ENCODE measurements at places on chromosomes 5 and 9. TPM values are rescaled to one million over a fixed set of nuclear protein-coding genes. Genes with fewer than 3 reads are reported as not detected.
A peak's percentile ranks its signal among the peaks of the same experiment; 100 is the strongest.

- peaks cover 3% of the 10 kb centered on the region for H3K27me3 ChIP-seq
- no peak overlapping the region for H3K4me3 ChIP-seq
- DNase-seq = no peak
- H3K4me1 ChIP-seq = peaks cover 22% of the 10 kb centered on the region
- no peak overlapping the region for H3K27ac ChIP-seq
Observed at GRCh38 chr5:54743581-54743980, 226.0 kb downstream of the SNX18 start.

GRCh38 chr9:113574441-113575262, 111.1 kb downstream of the RGS3 start:
- peak overlapping the region; percentile 70 for H3K4me3 ChIP-seq
- no peak for DNase-seq
- H3K27ac ChIP-seq = peak overlapping the region; percentile 54

DNA sequence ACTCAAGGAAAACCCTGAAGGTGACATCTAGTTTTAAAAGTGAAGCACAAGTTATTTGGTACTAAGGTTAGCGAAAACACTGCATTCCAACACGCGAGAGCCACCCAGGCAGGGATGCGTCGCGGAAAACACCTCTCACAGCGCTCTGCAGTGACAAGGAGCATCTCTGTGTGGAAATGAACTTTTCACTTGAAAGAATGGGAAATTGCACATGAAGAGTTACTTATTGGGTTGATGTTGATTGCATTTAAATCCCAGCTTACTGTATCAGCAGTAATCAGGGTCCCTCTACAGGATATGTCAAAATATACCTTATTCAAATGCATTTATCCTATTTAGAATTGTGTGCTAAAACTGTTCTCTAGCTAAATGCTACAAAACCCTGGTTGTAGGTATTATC, 144.4 kb downstream of the BNC2 start:
- no peak for DNase-seq
- no peak overlapping the region for H3K4me3 ChIP-seq

DNA sequence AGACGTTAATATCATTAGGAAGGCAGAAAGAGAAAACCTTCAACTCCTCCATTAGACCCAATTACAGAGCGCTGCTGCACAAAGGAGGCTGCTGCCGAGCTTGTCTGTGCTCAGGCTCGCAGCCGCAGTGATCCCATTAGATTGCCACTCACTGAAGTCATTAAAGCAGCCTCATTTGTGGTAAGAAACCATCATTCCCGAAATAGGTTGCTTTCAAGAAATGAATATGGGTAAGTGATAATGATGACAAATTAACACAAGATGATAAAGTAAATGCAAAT, 137.2 kb downstream of the CAVIN4 start:
- peaks cover 7% of the 10 kb centered on the region for H3K36me3 ChIP-seq
- DNase-seq = no peak
- no peaks in the 10 kb centered on the region for H3K27me3 ChIP-seq
- no peaks in the 10 kb centered on the region for H3K4me1 ChIP-seq

Gene SNCAIP
- 254 TPM for total RNA-seq
